ENCODE measurements at places on chromosomes 3 and 15.

- no peak for DNase-seq
Measured at GRCh38 chr15:38195191-38195901, 57.3 kb upstream of the SPRED1 start.

DNA sequence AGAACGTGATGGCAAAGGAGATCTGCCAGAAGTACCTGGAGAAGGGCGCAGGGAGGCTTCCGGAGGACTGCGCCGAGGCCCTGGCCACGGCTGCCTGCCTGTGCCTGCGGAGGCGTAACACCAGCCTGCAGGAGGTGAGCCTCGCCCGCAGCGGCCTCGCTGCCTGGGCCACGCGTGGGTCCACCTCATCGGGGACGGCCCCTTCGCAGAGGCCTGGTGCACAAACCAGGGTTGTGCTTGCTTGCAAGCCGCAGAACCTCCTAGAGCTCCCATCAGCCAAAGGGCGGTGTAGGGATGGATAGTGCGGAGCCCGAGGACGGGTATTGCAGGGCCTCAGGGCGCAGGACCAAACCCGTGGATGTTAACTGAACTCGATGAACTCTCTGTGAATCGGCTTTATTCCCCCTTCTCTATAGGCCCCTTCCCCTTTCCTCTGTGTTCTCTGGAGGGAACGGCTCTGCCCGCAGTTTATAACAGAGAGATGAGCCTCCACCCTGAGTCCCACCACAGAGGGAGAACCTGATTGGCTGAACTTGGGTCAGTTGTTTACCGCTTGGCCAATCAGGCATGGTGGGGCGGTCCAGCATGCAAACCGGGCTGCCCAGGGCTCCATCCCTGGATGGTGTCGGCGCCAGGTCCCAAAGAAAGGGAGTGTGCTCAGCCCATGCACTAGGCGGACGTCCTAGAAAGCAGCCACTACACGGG is 13.6 kb upstream of the TATDN2 start:
- no peak for DNase-seq

- DNase-seq, result no peak
Measured at GRCh38 chr3:20576228-20576627, 390.2 kb upstream of the SGO1 start.

DNA sequence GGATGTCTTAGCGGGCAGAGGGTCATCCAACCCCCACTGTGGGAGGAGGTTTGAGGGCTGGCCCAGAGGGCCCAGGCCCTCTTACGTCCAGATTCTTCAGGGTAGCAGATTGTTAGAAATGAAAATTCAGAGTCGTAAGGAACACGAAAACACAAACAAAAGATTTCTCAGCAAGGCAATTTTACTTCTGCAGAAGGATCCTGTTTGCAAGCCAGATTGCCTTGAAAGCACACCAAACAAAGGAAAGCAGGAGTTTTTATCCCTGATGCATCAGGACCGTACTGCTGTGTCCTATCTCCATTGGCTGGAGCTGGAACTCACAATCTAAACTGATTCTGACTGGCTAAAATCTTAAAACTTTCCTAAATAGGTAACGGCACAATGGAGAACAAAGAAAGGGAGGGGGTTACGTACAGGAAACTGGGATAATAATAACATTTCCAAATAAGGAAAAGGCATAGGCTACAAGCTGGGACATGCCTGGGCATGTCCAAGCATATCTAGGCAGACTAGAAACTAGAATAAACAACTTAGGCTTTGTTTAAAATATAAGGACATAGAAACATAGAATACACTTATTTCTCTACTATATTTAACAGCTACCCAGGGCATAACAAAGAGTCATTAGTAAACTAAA is 97.3 kb upstream of the C2CD4B start:
- no peak for DNase-seq

DNA sequence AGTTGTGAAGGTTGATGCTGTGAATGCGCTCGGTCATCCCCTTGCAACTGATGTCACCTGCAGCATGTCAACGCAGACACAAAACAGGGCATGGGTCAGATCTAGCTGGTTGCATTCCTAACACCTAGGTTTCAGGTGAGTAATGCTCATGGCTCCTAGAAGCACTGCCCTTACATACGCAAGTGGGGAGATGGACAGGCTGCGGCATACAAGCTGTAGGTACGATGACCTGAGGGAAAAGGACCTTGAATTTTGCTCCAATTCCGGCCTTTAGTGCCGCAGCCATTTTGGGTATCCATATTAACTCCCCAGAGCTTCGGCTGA is 58.0 kb downstream of the TIGIT start:
- no peak for DNase-seq

DNA sequence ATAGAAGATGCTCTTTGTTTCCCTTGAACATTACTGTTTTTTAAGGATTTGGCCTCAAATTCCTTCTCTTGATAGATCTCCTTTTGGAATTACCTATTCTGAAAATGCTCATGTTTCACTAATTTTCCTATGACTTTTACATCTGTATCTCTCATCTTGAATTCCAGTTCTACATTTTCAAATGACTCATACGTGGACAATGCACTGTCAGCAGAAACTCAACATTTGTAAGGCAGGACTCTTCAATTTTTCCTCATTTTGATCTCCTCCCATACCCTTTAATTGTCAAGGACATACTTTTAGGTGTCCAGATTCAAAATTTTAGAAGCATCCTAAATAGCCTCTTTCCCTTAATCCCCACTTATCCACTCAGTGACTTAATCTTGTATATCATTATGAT is 341.0 kb upstream of the RASGRP1 start:
- no peak for DNase-seq

GRCh38 chr3:181901626-181902025 is 189.9 kb downstream of the SOX2 start:
- no peak for DNase-seq

GRCh38 chr15:67762610-67763368 is 62.5 kb upstream of the SKOR1 start:
- DNase-seq, result no peak

- DNase-seq, result no peak
Measured at GRCh38 chr15:70111203-70112073, 13.7 kb upstream of the TLE3 start.

DNA sequence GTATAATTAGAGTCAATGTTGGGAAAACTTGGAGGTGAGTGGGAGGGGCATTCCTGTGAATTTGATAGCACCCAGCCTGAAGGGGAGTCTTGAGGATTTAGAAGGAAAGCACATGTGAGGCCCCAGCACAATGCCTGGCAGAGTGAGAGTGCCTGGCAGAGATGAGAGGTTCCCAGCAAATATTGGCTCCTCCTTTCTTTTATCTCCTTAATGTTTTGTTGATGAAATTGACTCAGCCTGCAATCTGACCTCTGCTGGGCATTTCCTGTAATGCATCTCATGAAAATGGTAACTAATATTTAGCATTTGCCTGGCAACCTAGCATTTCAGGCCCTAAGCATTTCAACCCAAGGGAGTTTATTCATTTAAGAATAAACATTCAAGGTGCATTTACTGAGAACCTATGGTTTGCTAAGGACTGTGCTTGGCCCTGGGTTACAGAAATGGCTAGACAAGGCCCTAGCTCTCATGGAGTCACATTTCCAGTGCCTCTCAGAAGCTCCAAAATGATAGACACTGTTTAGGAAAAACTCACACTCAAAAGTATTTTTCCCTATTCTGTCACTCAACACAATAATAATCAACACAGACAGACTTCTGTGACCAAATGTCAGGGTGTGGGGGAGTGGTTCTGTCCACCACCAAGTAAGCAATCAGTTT is 19.0 kb downstream of the PDHB start:
- no peak for DNase-seq

DNA sequence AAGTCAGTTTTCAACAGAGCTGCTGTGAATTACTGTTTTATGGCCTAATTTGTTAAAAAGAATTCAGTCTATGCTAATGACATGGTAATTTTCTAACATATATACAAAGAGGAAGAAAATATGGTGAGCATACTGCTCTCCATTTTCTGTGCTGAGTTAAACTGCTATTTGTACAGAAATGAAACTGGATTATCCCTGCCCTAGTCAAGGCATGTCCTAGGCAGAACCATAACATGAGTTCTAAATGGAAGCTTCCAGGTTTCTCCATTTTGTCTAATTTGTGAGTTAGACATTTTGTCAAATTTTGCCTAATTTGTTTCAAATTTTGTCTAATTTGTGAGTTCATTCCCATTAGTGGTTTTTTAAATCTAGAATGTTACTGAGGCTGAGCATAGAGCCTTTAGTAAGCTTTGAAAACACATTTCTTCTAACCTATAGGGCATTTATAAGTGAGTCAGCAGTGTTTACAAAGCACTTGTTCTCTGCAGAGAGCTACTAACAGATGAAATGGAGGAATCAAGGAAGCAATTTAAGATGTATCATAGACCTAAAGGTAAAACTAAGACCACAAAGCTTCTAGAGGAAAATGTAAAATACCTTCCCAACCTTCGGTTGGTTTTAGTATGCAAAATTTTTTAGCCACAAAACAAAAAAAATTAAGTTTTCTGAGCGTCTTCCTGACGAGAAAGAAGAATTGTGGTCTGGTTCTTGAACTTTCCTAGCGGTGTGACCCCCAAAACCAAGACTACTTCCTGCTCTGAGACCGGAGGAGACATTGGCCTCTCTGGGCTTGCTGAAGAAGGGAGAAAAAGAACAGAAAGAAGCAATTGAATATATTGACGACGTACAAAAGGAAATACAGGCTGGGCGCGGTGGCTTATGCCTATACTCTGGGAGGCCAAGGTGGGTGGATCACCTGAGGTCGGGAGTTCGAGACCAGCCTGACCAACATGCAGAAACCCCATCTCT is 9.8 kb downstream of the P2RY14 start:
- DNase-seq, result no peak

DNA sequence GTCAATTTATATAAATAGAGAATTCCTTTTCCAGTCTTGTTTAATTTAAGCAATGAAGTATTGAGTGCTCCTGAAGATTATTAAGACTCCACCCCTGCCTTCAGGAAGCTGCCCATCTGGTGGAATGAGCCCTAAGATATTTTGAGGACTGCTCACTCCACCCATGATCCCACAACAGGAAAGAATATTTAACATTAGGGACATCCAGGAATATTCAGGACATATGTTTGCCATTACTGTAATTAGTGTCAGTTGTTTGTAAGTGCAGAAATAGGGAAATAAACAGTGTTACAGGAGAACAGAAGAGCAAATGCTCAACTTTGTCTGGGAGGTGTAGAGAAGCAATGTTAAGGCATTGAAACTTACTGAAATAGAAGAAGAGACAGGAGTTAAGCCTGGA is 375.0 kb downstream of the ROBO2 start:
- DNase-seq, result no peak

DNA sequence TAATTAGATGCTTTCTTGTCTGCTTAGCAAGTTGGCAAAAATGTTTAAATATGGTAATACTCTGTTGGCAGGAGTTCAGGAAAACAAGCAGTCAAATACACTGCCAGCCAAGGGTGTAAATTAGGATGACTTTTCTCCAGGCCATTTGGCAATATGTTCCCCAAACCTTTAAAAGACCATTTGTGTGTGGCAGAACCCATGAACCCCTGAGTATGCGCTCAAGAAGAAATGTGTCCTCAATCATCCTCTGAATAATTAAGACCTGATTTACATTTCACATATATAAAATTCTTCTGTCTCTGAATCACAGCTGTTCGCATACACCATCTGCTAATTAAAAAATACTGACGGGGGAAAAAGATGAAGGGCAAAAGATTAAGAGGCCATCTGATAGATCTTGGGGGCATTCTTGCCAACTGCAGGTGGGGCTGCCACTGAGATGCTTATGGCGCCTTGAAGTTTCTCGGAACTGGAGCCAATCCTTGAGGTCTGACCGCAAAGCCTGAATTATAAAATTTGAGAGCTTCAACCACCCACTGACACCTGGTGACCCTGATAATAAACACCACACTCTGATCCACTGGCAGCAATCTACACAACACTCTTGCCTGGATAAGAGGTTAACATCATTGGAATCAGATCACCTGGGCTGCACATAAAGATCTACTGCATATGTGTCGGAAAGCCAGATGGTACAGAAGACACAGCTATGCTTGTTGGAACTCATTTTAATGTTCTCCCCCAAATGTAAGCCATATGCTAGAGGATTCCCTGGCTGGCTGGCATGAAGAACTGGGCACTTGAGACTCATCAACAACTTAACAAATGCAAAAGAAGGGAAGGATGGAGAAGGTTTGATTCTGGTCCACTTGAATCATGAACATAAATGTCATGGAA is 190.6 kb downstream of the OSBPL10 start:
- no peak for DNase-seq

- no peak for DNase-seq
Measured at GRCh38 chr3:139353920-139354556, 10.2 kb downstream of the MRPS22 start.

DNA sequence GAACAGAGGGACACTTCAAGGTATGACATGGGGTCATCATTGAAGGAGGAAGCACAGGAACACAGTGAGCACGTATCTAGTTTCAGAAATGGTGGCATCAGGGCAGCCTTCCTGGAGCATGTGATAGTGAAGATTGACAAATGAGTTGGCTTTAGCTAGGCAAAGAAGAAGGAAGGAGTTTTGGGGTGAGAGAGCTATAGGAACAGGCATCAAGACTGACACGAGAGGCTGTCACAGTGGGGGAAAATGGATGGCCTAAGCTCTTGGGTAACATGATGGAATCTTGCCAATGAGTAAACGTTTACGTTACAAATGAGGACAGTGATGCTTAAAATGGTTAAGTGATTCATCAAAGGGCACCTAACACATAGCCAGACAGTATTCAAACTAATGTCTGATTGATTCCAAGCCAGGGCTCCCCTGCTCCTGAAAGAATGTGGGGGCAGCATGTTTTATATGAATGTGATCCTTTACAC is 23.1 kb upstream of the GPR171 start:
- DNase-seq, result no peak

DNA sequence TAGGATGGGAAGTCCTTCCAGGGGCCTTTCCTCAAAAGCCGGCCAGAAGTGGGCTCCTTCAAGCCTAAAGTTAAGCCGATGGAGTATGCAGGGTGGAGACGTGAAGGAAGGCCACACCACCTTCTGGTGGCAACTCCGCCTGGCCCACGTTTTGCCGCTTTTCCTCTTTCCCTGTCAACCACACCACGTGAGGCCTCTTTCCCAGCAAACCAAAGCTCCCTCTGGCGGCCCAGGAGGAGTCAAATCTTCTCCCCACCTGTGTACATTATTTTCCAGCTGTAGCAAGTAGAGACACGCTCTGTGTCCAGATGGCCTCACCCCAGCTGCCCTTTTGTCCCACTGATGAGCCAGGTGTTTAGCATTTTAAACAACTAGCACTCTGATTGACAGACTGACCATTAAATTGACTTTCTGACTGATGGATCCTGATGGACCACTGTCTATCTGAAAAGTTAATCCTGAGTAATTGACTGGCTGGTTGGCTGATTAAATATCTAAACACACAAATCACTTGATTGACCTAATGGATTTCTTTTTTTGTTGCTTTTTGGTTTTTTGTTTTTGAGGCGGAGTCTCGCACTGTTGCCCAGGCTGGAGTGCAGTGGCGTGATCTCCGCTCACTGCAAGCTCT is 59.6 kb upstream of the ZBTB38 start:
- DNase-seq, result no peak

GRCh38 chr15:81297147-81297572 is 26.8 kb downstream of the STARD5 start:
- DNase-seq, result no peak
